Posterior vena cava (tissue), 2 donors: ENCODE measurements at places on chromosomes 6 and 20. TPM values are rescaled to one million over a fixed set of nuclear protein-coding genes. Genes with fewer than 3 reads are reported as not detected.

The SLC16A10 gene
- 5.8 TPM for total RNA-seq

The FRK gene
- total RNA-seq = 8.3 TPM

The SLPI gene
- total RNA-seq = 74.0 TPM

The TFAP2D gene
- not detected for total RNA-seq

The GPR6 gene
- total RNA-seq = not detected

The GSTA3 gene
- total RNA-seq = not detected

The KIAA1586 gene
- total RNA-seq = 15.3 TPM

The NMBR gene
- total RNA-seq = not detected

The MRAP2 gene
- total RNA-seq = 3.7 TPM

The ENPP3 gene
- 0.48 TPM for total RNA-seq

The PSMA7 gene
- 179 TPM for total RNA-seq

The SLC22A1 gene
- 1.8 TPM for total RNA-seq

The ID1 gene
- 145 TPM for total RNA-seq

The SYNDIG1 gene
- total RNA-seq = 11.3 TPM

The MYB gene
- 0.29 TPM for total RNA-seq

The ZBTB9 gene
- total RNA-seq = 3.9 TPM

The TNFRSF6B gene
- total RNA-seq = 7.0 TPM

The CEP85L gene
- 15.4 TPM for total RNA-seq

The PAK5 gene
- not detected for total RNA-seq

The SDCBP2 gene
- total RNA-seq = 3.1 TPM

The LTB gene
- 0.90 TPM for total RNA-seq

The FILIP1 gene
- total RNA-seq = 43.2 TPM

The RAD21L1 gene
- not detected for total RNA-seq

The RAET1G gene
- total RNA-seq = 0.74 TPM
